Cardiac fibroblast (primary cell): ENCODE measurements at places on chromosomes 5 and 9.

- DNase-seq: no peak
Measured at GRCh38 chr5:76368941-76369340, 34.1 kb upstream of the IQGAP2 start.

- DNase-seq: no peak
Measured at GRCh38 chr5:173051746-173052145, 4.4 kb upstream of the CREBRF start.

GRCh38 chr5:56712895-56713591 lies 102.3 kb upstream of the MAP3K1 start:
- DNase-seq: no peak

DNA sequence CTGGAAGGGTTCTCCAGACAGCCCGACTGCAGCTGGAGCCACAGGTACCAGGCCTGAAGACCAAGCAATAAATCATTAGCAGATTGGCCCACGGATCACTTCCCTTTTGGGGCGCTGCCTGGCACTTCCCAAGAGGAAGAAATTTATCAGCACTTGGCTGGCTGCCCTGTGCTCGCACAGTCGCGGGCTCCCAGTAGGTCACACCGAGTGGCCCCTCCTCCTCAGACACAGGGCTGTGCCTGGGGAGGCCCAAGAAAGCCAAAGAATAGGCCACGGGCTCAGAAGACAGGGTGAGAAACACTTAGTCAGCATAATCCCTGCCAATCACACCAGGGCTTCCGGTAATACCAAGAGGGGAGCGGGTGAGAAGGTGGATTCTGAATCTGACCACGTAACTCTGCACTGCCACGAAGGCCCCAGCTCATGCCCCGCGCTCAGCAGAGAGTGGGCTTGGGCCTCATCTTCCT lies 115.7 kb upstream of the MSX2 start:
- peak; percentile 11 for DNase-seq

DNA sequence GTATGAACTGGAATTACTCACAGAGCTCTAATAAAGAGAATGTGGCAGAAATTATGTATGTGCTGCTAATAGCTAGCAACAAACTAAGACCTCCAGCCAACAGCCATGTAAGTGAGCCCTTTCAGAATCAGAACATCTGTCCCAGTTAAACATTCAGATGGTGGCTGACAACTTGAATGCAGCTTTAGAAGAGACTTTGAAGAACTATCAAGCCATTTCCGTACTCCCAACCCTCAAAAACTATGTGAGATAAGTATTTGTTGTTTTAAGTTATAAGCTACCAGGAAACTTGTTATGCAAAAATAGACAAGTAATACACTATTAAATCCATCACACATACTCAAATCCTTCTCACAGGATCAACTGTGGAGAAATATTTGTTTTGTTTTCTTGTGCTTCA lies 205.2 kb upstream of the EDIL3 start:
- no peak for DNase-seq

- DNase-seq: no peak
Measured at GRCh38 chr5:109718216-109718615, 28.5 kb downstream of the MAN2A1 start.

DNA sequence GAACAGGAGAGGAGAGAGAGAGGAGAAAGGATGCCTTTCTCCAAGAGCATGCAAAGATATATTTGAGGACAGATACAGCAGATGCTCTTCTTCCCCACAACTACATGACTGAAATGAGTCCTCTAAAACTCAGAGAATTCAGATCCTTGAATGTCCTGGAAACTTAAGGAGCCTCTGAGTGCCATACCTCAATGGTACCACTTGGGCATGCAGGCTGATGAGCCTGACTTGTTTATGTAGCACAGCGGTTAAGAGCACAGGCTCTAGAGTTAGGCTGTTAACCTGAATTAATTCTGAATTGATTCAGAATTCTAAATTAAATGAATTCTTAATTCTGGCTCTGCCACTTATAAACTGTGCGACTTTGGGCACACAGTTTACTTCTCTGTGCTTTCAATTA lies 5.7 kb downstream of the PLPPR1 start:
- DNase-seq: no peak

DNA sequence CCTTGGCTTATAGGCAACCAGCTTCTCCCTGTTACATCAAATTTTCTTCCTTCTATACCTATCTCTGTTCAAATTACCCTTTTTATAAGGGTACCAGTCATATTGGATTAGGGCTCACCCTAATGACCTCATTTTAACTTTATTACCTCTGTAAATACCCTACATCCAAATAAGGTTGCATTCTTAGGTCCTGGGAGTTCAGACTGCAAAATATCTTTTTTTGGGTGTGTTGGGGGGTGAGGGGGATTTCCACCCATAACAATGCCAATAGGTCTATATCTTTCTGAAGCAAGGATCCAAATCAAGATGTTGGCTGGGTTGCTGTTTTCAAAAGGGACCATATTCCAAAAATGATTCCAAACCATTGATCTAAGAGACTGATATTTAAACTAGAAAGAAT lies 141.7 kb downstream of the XRCC4 start:
- no peak for DNase-seq

DNA sequence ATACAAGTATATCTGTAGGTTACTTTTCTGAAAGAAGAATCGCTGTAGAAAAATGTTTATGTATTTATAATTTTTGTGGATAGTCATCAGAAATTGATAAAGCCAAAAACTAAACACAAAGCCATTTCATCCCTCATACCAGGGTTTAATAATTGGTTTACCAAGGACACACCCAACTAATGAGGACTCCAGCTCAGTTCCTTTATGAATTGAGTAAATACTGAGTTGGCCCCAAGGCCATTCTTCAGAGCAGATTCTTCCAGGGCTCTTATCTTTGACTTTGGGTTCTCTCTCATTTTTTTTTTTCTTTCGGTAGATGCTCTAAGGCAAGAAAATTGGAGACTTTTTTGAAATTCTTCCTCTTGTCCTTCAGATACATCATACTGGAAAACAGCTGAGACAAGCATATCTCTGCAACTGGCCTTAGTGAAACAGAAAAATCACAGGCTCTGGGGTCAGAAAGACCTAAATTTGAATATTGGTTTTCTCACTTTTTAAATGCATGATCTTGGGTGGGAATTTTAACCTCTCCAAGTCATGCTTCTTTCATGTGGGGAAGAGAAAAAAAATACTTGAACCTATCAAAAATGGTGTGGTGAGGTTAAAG lies 401.8 kb downstream of the ARHGEF28 start:
- DNase-seq: no peak

DNA sequence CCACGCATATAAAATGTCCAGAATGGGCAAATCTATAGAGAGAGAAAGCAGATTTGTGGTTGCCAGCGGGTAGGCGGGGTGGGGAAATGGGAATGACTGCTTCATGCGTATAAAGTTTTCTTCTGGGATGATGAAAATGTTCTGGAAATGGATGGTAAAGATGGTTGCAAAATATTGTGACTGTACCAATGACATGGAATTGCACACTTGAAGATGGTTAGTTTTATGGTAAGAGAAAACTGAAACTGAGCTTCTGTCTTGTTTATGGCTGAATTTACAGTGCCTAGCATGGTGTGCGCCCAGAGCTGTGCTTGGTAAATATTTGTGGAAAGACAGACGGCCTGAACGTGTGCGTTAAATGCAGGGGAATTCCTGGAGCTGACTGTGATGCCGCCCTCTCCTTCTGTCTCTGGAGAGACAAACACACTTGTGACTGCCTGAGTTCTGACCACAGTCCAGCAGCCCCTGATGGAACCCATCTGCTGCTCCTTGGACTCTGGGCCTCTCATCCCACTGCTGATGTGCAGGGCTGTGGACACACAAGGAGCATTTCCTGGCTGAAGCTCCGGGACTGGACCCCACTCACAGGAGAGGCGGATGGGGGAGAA lies 8.6 kb upstream of the PTGES start:
- DNase-seq: peak; percentile 76

DNA sequence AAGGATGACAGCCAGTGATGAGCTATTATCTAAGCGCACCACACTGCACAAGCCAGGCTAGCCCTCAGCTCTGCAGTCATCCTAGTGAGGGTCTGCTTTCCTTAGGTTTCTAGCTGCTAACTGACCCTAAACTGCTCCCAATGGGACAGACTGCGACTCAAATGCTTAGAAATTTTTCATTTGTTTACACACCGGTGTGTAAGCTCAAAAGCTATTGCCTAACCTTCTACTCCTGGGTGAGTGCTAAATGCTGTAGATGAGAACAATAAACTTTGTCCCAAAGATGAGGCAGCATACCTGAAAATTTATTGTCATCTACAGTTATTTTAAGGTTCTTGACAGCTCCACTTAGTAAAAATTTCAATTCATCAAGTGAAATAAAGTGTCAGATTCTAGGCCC lies 311.4 kb downstream of the TMEM167A start:
- DNase-seq: peak; percentile 14

- DNase-seq: peak; percentile 40
Measured at GRCh38 chr5:81417052-81417451, 23.1 kb upstream of the ACOT12 start.

GRCh38 chr9:27752069-27752468 lies 178.8 kb upstream of the C9orf72 start:
- DNase-seq: no peak

DNA sequence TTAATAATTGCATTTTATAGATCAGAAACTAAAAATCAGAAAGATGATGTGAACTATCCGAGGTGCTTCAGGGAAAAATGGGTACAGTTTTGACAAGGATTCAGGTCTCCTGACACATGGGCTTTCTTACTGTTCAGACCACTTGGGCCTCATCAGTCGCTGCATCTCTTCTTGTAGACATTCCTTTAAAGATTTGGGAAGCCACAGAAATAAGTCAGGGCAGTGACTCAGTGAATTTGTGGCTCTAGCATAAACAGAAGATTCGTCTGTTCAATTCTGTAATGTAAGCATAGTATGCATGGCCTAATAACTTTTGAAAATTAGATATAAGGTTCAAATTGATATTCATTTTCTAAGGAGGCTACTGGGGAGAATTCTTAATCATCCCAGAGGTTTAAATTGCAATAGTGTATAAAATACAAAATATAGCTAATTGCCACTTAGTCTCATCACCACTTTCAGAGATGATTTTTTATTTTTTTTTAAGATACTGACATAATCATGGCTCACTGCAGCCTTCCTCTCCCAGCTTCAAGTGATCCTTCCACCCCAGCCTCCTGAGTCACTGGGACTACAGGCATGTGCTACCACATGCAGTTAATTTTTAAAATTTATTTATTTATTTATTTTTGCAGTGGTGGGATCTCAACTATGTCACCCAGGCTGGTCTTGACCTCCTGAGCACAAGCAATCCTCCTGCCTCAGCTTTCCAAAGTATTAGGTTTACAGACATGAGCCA lies 48.9 kb downstream of the RASEF start:
- peak; percentile 62 for DNase-seq
